ENCODE measurements at places on chromosomes 12 and 14.

DNA sequence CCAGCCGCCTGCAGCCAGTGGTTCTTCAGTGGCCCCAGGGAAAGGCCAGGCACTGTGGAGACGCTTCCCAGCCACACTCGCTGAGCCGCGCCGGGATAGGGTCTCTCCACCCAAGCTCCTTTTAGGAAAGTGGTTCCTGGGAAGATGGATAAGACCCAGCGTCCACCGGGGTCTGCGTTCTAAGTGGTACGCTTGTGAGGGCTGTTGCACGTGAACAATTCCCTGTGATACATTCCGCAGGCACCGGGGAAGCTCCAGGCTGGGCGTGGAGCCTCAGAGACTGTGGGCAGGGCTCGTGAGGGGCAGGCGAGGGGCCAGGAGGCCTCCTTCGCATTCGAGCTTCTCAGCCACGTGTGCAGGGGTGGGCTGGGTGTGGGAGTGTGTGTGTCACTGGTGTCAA, 48.4 kb downstream of the GALNT9 start:
- no peak for DNase-seq

DNA sequence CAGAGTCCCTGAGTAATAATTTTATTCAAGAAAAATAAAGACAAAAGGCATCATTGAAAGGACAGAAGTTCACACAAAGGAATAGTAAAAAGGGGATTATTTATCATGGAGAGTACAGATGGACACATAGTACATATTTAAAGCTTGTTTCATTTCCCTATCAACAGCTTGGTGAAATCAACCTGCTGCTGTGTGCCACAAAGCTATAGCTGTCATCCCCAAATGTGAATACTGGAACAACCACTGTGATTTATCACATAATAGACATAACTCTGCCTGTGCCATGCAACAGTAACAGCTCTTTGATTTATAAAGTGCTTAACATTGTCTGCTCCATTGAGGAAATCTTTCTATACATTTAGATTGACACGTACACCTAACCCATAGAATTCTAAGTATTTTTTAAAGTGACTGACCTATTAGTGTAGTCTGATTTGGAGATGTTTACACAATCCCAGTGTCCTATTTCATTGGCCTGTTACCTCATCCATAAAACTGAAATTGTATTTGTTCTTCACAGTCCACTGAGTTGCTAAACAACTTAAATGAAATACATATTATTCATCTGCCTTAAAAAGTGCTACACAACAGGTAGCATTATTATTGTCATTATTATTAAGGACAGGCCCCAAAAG, 3.3 kb downstream of the NEMF start:
- DNase-seq: no peak

- DNase-seq: no peak
These were observed 98.7 kb upstream of the PLXNC1 start for GRCh38 chr12:94049718-94050117.

DNA sequence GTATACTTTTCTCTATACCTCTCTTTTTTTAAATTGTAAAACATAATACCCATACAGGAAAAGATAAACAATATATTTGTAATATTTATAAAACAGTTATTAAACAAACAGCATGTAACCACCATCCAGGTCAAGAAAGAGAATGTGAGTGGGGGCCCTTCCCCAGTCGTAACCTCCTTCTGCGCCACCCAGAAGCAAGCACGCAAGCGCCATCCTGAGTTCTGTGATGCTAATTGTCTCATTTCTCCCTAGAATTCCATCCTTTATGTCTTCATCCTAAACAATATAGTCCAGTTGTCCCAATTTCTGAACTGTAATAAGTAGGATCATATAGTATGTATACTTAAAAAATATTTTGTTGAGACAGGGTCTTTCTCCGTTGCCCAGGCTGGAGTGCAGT, 129.5 kb downstream of the EXOC5 start:
- DNase-seq: no peak

DNA sequence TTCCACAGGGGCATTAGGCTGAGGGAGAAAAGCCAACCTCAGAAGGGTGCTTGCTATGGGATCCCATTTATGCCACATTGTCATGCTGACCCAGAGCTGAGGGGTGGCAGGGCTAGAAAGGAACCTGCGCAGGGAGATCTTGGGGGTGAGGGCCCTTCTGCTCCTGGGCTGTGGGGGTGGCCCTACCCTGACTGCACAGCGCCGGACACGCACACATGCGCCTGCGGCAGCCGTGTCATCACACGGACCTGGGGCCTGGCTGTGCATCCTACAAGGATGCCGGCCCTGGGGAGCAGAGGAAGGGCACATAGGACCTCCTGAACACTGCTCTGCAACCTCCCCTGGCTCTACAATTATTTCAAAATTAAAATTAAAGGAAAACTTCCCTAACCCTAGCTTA, 6.9 kb downstream of the CDCA4 start:
- no peak for DNase-seq

GRCh38 chr14:51512316-51512715, 139.4 kb upstream of the FRMD6 start:
- no peak for DNase-seq

- DNase-seq: no peak
These were observed 32.8 kb upstream of the TOMM20L start for GRCh38 chr14:58362798-58363412.

DNA sequence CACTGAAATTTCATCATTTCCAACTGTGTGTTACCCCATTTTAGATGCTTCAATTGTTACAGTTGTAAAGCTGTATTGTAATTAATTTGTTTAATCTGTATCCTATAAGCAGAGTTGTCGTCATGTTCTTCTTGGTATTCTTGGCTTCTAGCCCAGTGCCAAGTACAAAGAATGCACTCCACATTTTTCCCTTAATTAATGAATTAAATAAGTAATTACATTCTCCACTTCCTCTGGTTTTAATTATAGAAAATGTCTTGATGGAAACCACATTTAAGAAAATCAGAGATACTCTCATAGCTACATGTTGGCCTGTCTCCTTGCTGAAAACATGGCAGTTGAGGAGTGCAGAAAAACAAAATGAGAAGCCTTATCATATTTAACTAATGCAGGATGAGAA, 746 bp downstream of the DNAI7 start:
- DNase-seq: no peak

GRCh38 chr12:122506393-122506938, 5.7 kb upstream of the ZCCHC8 start:
- no peak for DNase-seq

- no peak for DNase-seq
These were observed 243.5 kb upstream of the DAAM1 start for GRCh38 chr14:58944968-58945356.

DNA sequence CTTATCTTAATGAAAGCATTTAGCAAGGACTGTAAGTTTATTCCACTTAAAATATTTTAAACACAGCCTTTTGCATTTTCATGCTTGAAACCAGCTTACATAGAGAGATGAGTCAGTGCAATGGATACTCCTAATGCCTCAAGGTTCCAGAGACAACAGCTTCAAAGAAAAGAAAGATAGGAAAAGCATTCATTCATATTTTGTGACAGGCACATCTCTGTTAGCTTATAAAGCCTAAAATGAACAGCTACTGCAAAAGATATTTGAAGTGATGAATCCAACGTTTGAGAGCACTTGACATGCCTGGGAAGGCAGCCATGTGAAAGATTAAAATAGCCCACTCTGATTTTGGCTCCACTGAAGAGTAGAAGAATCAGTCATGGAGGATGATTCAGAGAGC, 814.5 kb downstream of the RPS29 start:
- DNase-seq: no peak

- DNase-seq: no peak
These were observed 700 bp downstream of the CNIH1 start for GRCh38 chr14:54440476-54440872.

DNA sequence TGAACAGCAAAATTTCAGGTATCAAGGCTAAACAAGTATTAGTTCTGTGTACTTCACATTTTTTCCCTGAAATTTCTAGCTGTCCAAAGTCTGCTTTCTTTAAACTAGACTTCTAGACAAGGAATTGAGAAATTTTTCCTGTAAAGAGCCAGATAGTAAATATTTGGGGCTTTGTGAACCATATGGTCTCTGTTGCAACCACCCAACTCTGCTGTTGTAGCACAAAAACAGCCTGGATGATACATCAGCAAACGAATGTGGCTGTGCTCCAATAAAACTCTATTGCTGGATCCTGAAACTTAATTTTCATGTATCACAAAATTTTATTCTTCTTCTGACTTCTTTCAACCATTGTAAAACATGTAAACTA, 96.0 kb upstream of the SLC38A4 start:
- no peak for DNase-seq

GRCh38 chr12:89138048-89138852, 214.1 kb downstream of the DUSP6 start:
- DNase-seq: no peak

GRCh38 chr14:68377459-68377858, 415.4 kb downstream of the ZFP36L1 start:
- DNase-seq: no peak

- DNase-seq: no peak
These were observed 218.2 kb upstream of the ARHGAP5 start for GRCh38 chr14:31858868-31859267.

DNA sequence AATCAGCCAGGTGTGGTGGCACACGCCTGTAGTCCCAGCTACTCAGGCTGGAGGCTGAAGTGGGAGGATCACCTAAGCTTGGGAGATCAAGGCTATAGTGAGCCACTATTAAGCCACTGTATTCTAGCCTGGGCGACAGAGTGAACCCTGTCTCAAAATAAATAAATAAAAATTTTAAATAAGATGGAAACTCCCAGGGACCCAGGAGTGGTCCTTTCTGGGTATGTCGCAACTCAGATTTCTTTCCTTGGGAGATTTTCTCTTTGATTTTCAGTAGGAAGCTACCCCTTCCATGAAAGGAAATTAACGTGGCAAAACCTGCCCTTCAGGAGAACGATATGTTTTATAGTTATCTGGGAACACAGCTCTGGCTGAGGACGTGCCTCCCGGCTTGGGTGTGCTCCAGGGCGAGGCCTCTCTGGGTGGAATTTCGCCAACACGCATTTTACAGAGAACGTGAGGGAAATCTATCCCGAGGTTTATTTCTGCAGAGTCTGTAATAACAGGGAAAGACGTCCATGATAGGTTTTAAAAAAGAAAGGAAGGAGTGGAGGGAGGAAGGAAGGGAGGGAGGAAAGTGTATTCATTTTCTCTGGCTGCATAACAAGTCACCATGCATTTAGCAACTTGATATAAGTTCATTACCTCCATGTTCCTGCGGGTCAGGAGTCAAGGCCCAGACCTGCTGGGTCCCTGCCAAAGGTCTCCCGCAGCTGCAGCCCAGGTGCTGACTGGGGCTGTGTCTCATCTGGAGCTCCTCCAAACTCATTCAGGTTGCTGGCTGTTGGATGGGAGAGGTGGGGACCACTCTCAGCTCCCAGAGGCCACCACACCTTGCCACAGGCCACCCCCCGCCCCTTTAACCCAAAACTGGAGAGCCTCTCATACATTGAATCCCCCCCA, 80.6 kb upstream of the GSC start:
- DNase-seq: no peak

DNA sequence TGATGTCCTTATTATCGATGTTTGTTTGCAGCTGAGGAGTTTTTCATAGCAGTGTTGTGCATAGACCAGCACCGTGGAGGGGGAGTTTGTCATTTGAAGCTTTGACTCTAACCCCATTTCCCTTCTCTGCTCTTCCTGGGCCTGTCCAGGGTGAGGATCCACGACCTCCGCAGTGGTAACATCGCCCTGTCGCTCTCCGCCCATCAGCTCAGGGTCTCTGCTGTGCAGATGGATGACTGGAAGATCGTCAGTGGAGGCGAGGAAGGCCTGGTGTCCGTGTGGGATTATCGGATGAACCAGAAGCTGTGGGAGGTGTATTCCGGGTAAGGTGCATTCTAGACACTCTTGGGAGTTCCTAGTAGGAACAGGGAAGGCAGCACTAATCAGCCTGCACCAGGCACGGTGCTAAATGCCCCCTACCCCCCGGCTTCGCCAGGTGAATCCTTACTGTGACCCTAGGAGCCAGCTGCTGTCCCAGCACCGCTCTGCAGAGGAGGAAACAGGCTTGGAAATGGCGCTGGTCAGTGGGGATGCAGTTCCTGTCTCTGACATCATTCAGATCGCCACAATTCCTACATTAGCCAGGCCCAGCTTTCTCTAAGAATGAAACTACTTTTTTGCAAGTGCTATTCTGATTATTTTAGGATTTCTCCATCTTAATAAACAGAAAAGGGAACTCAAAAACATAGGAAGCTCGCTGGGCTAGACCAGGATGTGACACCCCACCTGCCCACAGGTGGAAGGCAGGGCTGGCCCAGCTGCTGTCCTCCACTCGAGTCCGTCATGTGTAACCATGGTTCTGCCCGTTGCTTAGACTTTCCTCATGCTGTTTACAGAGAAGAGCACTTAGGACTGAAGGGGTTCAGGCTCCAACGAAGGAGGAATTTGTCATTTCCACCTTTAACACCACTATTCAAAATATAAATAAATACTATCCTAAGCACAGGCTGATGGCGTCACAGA, 74.9 kb downstream of the TESC start:
- no peak for DNase-seq

DNA sequence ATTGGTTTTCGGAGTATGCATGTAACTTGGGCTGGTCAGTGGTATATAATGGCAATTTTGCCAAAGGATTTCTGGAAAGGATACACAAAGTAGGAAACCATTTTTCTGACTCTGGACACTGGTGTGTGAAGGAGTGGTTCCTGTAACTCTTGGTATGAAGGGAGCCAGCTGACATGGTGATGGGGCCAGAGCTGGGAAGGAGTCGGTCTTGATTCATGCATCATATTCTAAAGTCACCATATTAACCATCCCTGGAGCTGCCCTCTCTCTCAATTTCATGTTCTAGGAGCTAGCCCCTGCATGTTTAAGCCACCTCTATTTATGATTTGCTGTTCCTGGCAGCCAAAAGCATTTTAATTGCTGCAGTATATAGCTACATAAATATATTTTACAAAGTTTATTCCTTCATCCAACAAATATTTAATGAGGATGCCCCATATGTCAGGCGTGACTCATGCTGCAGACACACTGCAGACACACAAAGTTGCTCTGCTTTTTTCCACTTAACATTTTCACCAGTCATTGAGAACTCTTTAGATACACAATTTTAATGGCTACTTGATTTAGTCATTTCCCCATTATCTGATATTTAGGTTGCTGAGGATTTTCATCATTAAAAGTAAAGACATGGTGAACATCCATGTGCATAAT, 78.7 kb upstream of the PSMC1 start:
- DNase-seq: no peak

DNA sequence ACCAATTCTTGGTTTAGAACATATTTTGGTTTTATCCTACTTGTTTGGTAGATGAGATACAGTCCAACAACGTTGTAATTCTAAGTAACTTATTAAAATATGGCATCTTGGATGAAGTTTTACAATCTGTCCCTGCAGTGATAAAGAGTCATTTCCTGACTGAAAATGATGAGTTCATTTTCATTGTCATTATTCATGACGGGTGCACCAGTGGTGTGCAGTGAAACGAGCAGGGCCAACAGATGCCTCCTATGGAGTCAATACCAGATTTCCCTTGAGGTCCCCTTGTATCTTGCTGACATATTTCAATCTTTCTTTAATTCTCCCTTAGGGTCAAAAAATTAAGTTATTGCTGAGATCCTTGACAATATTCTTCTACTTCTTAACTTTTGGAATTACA, 438.5 kb downstream of the LRIG3 start:
- no peak for DNase-seq

All from activated CD4-positive, CD25-positive, alpha-beta regulatory T cell treated with anti-CD3 and anti-CD28 coated beads, Interleukin-2, amount 50 U/mL, for 72 hours (primary cell).